ENCODE measurements at places on chromosomes 11 and 22. TPM values are rescaled to one million over a fixed set of nuclear protein-coding genes. Genes with fewer than 3 reads are reported as not detected.

DNA sequence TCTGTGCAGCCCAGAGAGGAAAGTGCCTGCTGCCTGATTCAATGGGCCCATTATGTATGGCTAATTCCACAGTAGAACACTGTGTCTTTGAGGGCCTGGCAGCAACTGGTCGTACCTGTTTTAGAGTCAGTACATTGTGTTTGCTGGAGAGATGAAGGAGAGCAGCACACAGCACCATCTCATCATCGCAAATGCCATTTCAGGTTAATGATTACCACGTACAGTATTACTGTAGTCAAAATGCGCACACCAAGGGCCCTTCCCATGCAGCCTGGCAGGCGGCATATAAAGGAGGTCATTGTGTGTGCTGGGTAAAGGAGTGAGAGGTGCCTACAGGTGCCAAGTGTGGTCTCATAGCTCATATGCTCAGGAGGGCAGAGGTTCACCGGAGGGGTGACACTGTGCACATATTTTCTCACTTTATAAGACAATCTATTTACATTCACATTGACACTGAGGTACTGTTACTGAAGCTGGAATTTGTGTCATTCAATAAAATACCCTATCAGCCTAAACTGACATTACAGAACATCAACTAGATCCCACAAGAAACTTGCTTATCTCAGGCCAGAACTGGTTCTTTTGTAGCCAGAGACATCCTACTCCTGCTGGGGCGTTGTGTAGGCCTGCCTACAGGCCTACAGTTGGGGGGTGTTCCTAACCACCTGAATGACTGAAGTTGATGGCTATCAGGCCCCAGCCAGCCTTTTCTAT is 90.4 kb downstream of the APIP start:
- H3K27me3 ChIP-seq = peaks cover 9% of the 10 kb centered on the region
- H3K27ac ChIP-seq = no peak overlapping the region
- no peak for DNase-seq
- H3K36me3 ChIP-seq = no peaks in the 10 kb centered on the region
- H3K4me1 ChIP-seq = peaks cover 2% of the 10 kb centered on the region
- no peak overlapping the region for H3K4me3 ChIP-seq

MMP7 gene
- not detected for total RNA-seq

DNA sequence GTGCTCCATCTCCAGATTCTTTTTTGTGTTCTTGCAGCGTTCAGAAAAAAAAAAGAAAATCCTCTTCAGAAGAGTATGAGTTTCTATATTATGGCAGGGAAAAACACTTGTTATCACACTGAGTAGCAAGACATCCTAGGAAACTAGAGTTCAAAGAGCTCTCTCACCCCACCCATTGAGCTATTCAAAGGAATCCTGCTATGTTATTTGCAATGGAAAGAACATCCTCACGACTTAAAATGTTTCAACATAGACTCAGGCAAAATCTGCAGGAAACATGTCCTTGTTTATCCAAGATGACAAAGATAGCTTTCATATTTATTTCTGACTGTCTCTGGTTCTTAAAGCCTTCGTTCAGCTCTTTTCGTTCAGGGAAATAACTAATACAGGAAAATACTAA is 331.6 kb upstream of the ANO5 start:
- H3K27me3 ChIP-seq = no peaks in the 10 kb centered on the region
- no peaks in the 10 kb centered on the region for H3K36me3 ChIP-seq
- DNase-seq = no peak
- no peak overlapping the region for H3K27ac ChIP-seq
- no peak overlapping the region for H3K4me3 ChIP-seq

CBLIF gene
- total RNA-seq = not detected

DNA sequence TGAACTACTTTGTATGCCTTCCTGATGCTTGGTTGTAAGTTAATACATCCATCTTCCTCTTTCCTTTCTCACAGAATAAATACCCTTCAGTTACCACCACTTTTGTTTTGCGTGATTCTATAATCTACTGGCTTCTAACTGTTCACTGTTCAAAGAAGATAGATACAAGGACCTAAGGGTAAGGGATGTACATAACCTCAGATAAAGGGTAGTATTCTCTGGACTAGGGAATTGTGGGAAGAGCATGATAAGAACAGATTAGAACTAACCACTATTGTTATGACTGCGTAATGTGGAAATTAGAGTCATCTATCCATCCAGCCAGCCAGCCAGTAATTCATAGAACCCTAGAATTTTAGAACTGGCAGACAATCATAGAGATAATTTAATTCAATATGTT is 36.4 kb downstream of the MAP6 start:
- peaks cover 41% of the 10 kb centered on the region for H3K27me3 ChIP-seq
- H3K36me3 ChIP-seq = no peaks in the 10 kb centered on the region
- H3K4me1 ChIP-seq = no peaks in the 10 kb centered on the region
- H3K27ac ChIP-seq = no peak overlapping the region
- no peak overlapping the region for H3K4me3 ChIP-seq

OR2AT4 gene
- total RNA-seq = not detected

- H3K4me3 ChIP-seq = no peak overlapping the region
- peaks cover 9% of the 10 kb centered on the region for H3K4me1 ChIP-seq
- H3K36me3 ChIP-seq = no peaks in the 10 kb centered on the region
- H3K27ac ChIP-seq = no peak overlapping the region
These were observed 4.2 kb downstream of the MYRF start for GRCh38 chr11:61756452-61757212.

- no peak for DNase-seq
- H3K36me3 ChIP-seq = peaks cover 7% of the 10 kb centered on the region
- peaks cover 13% of the 10 kb centered on the region for H3K27me3 ChIP-seq
- H3K27ac ChIP-seq = no peak overlapping the region
These were observed 27.2 kb upstream of the MS4A8 start for GRCh38 chr11:60672255-60672654.

CD3D gene
- total RNA-seq = 305 TPM

TXN2 gene
- 95.5 TPM for total RNA-seq

DNA sequence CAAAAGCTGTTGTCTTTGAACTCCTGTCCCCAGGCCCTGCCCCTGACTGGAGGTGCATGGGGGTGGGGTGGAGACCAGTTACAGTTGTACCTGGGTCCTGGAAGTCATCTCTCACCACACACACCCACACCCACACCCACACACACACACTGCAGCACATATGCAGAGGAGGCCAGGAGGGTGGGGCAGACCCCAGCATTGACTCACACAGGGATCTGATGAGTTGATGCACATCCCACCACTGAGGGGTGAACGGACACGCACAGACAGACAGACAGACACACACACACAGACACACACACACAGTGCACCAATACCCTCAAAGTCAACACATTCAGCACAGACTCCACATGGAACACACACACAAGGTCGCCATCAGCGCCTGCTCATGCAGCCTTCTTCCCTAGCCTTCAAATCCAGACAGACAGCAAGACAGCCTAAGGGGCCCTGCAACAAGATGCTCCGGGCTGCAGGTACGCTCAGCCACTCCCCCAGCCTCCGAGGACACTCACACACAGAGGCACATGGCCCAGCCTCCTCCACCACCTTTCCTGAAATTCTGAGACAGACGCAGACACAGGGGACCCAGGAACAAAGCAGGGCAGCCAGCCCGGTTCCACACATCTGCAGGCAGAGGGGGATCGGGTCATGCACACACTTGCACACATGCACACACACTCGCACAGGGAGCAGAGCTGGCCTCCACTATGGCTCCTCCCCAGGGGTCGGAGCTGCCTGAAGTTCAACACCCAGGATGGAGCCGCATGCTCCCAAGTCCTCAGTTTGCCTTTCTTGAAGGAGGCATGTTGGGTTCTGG is 26.5 kb downstream of the SYT7 start:
- no peak overlapping the region for H3K4me3 ChIP-seq
- peaks cover 10% of the 10 kb centered on the region for H3K4me1 ChIP-seq
- peak; percentile 19 for DNase-seq
- no peak overlapping the region for H3K27ac ChIP-seq
- H3K36me3 ChIP-seq = no peaks in the 10 kb centered on the region

GRCh38 chr11:64757549-64758329 is 2.0 kb downstream of the PYGM start:
- DNase-seq = no peak
- peaks cover 26% of the 10 kb centered on the region for H3K4me1 ChIP-seq
- H3K27me3 ChIP-seq = no peaks in the 10 kb centered on the region
- H3K4me3 ChIP-seq = no peak overlapping the region
- peaks cover 9% of the 10 kb centered on the region for H3K36me3 ChIP-seq

DNA sequence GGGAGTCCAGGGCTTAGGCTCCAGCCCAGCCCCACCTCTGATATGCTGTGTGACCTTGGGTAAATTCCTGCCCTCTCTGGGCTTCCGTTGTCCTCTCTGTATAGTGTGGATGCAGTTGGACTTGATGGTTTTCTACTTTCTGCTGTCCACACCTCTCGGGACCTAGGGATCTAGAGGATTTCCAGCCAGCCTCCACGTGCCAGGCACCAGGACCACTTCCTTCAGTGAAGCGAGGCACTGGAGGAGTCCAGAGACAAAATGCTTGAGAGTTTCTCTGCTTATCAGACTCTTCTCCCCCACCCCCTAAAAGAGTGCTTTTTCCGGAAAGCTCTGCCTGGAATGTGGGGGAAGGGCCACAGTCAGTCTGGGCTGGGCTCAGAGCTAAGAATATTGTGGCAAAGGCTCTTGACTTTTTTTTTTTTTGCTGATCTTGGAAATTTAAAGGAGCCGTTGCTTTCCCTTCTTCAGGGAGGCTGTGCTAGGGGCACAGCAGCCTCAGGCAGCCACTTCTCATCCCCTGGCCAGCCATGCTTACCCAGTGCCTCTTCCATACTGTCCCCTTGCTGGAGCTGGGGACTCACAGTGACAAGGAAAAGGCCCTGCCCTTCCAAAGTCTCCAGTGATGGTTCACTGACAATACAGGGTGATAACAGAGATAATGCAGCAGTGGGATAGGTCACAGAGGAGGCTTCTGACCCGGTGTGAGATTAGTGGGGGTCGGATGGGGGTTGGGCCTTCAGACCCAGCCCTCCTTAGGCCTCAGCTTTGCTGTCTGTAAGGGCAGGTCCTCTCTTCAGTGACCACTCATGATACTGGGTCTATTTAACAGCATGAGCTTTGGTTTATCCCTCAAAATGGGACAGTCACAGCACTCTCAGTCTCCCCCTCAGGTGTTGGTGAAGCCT is 2.9 kb upstream of the SERPINH1 start:
- no peak overlapping the region for H3K27ac ChIP-seq
- H3K4me3 ChIP-seq = no peak overlapping the region
- no peaks in the 10 kb centered on the region for H3K27me3 ChIP-seq
- peaks cover 23% of the 10 kb centered on the region for H3K4me1 ChIP-seq
- DNase-seq = no peak
- H3K36me3 ChIP-seq = no peaks in the 10 kb centered on the region

GRCh38 chr11:12149672-12150225 is 39.4 kb downstream of the MICAL2 start:
- peaks cover 24% of the 10 kb centered on the region for H3K36me3 ChIP-seq
- H3K4me3 ChIP-seq = peak overlapping the region; percentile 54
- no peaks in the 10 kb centered on the region for H3K27me3 ChIP-seq
- peak overlapping the region; percentile 95 for H3K27ac ChIP-seq
- DNase-seq = peak; percentile 81
- H3K4me1 ChIP-seq = peaks cover 63% of the 10 kb centered on the region

GRCh38 chr11:44709281-44709562 is 17.5 kb upstream of the TSPAN18 start:
- H3K27me3 ChIP-seq = peaks cover 3% of the 10 kb centered on the region
- peaks cover 12% of the 10 kb centered on the region for H3K4me1 ChIP-seq
- DNase-seq = no peak
- H3K27ac ChIP-seq = no peak overlapping the region

GRCh38 chr11:126404367-126404766 is 48.9 kb downstream of the ST3GAL4 start:
- DNase-seq = no peak
- no peak overlapping the region for H3K4me3 ChIP-seq
- H3K36me3 ChIP-seq = peaks cover 4% of the 10 kb centered on the region
- no peaks in the 10 kb centered on the region for H3K4me1 ChIP-seq

MMP1 gene
- total RNA-seq = not detected
